ENCODE measurements at places on chromosomes 4 and X. TPM values are rescaled to one million over a fixed set of nuclear protein-coding genes. Genes with fewer than 3 reads are reported as not detected.

GRCh38 chr4:107312366-107312765, 276.3 kb upstream of the DKK2 start:
- H3K36me3 ChIP-seq = no peaks in the 10 kb centered on the region
- no peak overlapping the region for H3K4me3 ChIP-seq

DNA sequence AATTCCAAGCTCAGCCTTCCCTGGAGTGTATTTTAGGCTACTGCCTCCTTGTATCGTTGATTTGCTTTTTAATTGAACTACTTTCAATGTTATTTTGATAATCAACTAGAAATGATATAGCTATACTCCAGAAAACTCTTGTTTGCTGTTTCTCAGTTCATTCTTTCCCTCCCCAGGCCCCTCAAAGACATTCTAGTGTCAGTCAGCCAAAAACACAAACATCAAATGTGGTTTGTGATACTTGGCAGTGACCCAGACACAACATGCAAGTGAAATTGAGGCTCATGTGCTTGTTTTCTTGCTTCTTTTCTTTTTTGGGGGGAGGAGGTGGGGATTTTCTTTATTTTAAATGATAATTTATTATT, 7.6 kb downstream of the FAT4 start:
- H3K4me1 ChIP-seq = peaks cover 30% of the 10 kb centered on the region
- no peaks in the 10 kb centered on the region for H3K27me3 ChIP-seq
- peak overlapping the region; percentile 34 for H3K4me3 ChIP-seq
- H3K27ac ChIP-seq = peak overlapping the region; percentile 32
- H3K36me3 ChIP-seq = no peaks in the 10 kb centered on the region

The NRK gene
- total RNA-seq = under 0.01 TPM

The NUP54 gene
- 51.9 TPM for total RNA-seq

DNA sequence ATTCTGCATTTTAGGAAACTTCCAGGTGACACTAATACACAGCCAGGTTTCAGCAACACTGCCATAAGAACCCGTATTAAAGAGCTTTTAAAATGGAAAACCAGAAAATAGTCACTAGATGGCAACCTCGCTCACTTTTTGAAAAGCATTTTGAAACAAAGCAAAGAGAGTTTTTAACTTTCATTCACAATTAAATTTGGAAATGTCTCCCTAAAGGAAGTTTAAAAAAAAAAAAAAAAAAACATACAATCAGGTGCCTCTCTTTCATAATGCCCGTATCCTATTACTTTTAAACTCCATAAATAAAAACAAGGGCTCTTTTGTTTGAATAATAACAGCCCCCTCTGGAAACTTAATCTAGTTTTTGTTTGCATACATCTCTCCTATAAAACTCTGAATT, 20.3 kb downstream of the MEPE start:
- no peaks in the 10 kb centered on the region for H3K4me1 ChIP-seq
- peak; percentile 73 for DNase-seq
- H3K4me3 ChIP-seq = no peak overlapping the region
- H3K27me3 ChIP-seq = peaks cover 3% of the 10 kb centered on the region
- no peaks in the 10 kb centered on the region for H3K36me3 ChIP-seq
- no peak overlapping the region for H3K27ac ChIP-seq

The CENPC gene
- total RNA-seq = 19.9 TPM

- H3K36me3 ChIP-seq = no peaks in the 10 kb centered on the region
- H3K27me3 ChIP-seq = peaks cover 19% of the 10 kb centered on the region
- H3K27ac ChIP-seq = no peak overlapping the region
- H3K4me3 ChIP-seq = no peak overlapping the region
Observed at GRCh38 chr4:6337331-6337935, 67.8 kb downstream of the WFS1 start.

The PCDH7 gene
- total RNA-seq = 3.8 TPM

GRCh38 chr4:125951261-125951887, 636.6 kb downstream of the FAT4 start:
- no peaks in the 10 kb centered on the region for H3K4me1 ChIP-seq
- no peak overlapping the region for H3K4me3 ChIP-seq
- no peak overlapping the region for H3K27ac ChIP-seq
- no peak for DNase-seq

GRCh38 chrX:102959471-102959870, 22.4 kb downstream of the RAB40AL start:
- H3K27me3 ChIP-seq = peaks cover 7% of the 10 kb centered on the region
- H3K27ac ChIP-seq = peak overlapping the region; percentile 96
- H3K36me3 ChIP-seq = no peaks in the 10 kb centered on the region
- no peak overlapping the region for H3K4me3 ChIP-seq

- no peak overlapping the region for H3K4me3 ChIP-seq
- H3K36me3 ChIP-seq = no peaks in the 10 kb centered on the region
- no peak overlapping the region for H3K27ac ChIP-seq
- DNase-seq = no peak
- peaks cover 19% of the 10 kb centered on the region for H3K4me1 ChIP-seq
- no peaks in the 10 kb centered on the region for H3K27me3 ChIP-seq
Observed at GRCh38 chrX:39752815-39753214, 344.9 kb downstream of the BCOR start.

GRCh38 chrX:23344238-23344903, 9.7 kb downstream of the PTCHD1 start:
- no peaks in the 10 kb centered on the region for H3K36me3 ChIP-seq
- no peak overlapping the region for H3K27ac ChIP-seq

DNA sequence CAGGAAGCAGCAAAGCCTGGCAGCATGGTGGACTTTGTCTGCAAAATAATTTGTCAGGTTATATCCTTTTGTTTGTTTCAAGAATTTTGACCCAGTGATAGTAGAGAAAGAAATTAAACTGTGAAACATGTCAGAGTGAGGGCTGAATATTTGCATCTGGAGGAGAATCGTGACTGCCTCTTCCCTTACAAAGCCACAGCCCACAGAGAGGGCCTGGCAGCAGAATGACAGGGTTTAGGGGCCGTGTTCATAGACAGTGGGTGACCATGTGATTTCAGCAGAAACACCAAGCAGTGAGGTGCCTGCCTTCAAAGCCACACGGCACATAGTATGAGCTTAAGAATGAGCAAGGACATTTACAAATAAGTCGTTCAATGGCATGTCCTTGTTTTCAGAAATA, 24.4 kb upstream of the PLAC8 start:
- no peaks in the 10 kb centered on the region for H3K27me3 ChIP-seq
- DNase-seq = no peak
- no peak overlapping the region for H3K27ac ChIP-seq
- H3K36me3 ChIP-seq = no peaks in the 10 kb centered on the region
- H3K4me3 ChIP-seq = no peak overlapping the region

DNA sequence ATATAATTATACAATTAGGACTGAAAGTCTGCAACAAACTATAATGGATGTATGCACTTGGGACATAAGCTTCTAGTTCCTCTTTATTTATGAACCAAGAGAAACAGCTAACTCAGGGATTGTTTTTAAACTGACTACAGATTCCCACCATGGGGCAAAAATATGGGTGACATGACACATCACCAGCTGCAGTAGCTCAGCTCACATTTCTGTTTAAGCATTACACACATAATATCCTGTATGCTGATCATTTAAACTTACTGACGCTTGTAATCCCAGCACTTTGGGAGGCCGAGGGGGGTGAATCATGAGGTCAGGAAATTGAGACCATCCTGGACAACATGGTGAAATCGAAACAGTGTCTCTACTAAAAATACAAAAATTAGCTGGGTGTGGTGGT, 11.5 kb downstream of the FGB start:
- no peak overlapping the region for H3K4me3 ChIP-seq
- no peaks in the 10 kb centered on the region for H3K4me1 ChIP-seq
- H3K27me3 ChIP-seq = peaks cover 4% of the 10 kb centered on the region
- no peak for DNase-seq
- no peaks in the 10 kb centered on the region for H3K36me3 ChIP-seq

DNA sequence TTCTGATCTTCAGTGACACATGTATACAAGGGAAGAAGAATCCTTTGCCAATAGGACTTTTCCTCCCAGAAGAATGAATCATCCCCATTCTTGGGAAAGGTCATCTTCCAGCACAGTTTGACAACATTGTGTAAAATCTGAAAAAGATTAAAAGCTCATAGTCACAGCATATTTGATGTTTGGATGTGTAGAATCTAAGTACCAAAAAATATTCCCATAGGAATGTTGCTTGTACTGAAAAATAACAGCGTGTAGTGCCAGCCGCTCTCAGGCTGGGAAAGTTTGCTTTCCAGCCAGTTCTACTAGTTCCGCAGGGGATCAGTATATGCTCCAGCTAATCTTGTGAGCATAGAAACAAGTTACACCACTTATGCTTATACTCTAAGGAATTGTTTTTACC, 74.7 kb upstream of the IL13RA1 start:
- H3K4me3 ChIP-seq = no peak overlapping the region
- no peak overlapping the region for H3K27ac ChIP-seq
- DNase-seq = peak; percentile 50
- H3K27me3 ChIP-seq = no peaks in the 10 kb centered on the region
- peaks cover 7% of the 10 kb centered on the region for H3K4me1 ChIP-seq
- H3K36me3 ChIP-seq = no peaks in the 10 kb centered on the region

- H3K4me1 ChIP-seq = no peaks in the 10 kb centered on the region
- no peaks in the 10 kb centered on the region for H3K36me3 ChIP-seq
- no peak overlapping the region for H3K4me3 ChIP-seq
Observed at GRCh38 chrX:134642386-134642785, 15.9 kb downstream of the PLAC1 start.

The CCKAR gene
- 2.5 TPM for total RNA-seq

DNA sequence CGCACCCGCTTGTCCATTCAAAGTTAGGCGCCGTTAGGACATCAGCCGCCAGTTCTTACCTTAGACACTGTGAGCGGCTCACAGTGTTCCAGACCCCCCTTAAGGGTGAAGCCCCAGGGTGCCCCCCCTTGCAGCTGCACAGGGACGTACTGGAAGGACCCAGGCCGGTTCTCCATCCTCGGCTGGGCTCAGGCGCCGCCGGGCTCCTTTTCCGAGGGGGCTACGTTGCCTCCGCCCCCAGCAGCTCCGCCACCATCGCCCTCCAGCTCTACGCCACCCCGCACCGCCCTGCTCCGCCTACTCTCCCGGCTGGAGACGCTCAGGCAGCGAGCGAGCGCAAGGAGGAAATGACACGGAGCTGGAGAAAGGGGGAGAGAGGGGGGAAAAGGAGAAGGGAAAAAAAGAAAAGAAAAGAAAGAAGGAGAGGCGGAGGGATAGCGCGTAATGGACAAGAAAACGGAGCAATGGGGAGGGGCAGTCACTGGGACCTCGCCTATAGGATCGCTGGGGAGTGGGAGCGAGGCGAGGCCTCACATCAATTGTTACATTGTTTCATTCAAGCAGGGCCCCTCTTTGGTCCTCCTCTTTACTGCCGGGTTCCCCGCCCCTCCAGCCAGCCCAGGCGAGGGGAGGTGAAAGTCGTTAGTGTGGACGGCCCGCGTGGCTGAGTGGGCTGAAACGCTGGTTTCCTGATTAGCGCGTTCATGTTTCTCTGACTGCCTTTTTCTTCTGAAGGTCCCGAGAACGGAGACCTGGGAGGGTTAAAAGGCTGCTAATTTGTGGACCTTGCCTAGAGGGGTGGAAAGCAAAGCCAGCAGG, at the start of gene SHROOM4:
SHROOM4 (minus strand) TSS at position 352 of the 819 bp plus-strand sequence; CDS start at position 176, 176 bp downstream.
- DNase-seq = peak; percentile 93
- no peaks in the 10 kb centered on the region for H3K4me1 ChIP-seq
- no peaks in the 10 kb centered on the region for H3K36me3 ChIP-seq
- peak within 1 kb of the TSS; percentile 19 for H3K27ac ChIP-seq
- peak within 1 kb of the TSS; percentile 74 for H3K4me3 ChIP-seq
- H3K27me3 ChIP-seq = no peaks in the 10 kb centered on the region

All from osteoblast (primary cell).